ENCODE measurements at places on chromosomes 5 and 9.
A peak's percentile ranks its signal among the peaks of the same experiment; 100 is the strongest.

GRCh38 chr5:142006363-142007236 is 6.2 kb downstream of the GNPDA1 start:
- DNase-seq, result peak; percentile 61

- no peak for DNase-seq
Measured at GRCh38 chr5:23655674-23656073, 148.3 kb downstream of the PRDM9 start.

DNA sequence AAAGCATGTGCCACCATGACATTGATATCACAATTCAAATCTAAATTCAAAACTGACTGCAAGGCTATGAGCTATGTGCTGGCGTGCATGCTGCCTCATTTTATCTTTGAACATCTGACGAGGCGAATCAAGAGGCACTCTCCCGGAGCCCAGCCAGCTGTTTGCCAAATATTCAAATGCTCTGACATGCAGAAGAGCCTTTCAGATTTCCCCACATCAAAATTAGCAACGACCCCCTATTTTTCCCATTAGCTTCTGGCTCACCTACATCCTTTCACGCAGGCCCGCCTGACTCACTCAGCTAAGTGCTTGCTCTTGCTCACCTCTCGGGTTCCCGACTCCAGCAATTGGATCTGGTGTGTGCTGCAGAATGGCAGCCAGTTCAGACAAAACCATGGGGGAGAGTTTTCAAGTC is 159.0 kb downstream of the NR2F1-AS1 start:
- no peak for DNase-seq

DNA sequence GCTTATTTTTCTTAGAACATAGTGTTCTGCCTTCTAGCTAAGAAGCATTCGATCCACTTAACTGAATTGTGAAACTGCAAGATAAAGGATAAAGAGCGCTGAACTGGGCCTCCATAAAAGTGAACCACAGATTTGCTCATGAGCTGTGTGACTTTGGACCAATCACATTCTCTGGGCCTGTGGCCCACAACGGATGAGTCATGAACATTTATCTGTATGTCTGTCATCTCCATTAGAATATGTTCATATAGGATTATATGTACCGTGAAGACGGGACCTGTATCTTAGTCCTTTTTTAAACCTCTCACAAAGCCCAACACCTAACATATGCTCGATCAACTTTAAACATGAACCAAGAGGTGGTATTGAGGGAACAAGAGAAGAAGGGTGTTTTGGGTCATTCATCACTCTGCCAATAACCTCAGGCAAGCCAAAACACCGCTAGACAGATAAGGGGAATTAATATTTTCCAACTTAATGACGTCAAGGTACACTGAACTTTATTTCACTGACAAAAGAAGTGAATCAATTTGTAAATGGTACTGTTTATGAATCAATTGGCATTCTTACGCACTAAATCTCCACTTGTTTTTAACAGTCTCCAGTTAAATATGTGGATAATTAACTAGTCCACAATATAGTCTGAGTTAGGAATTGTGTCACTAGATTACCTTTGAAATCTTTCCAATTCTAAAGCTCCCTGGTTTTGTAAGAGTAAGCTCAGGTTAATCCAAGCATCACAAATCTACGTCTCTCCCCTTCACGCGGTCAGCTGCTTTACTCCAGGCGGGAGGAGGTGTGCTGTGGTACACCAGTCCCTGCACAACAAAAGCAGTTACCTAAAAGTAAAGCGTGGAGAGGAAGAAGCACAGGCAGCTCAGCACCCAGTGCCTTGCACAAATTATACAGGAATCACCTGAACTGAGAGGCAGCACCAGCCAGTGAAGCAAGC is 1.6 kb downstream of the TMEM245 start:
- DNase-seq, result peak; percentile 18

GRCh38 chr5:67476531-67476930 is 279.9 kb upstream of the CD180 start:
- no peak for DNase-seq

- DNase-seq, result no peak
Measured at GRCh38 chr9:72597181-72597517, 75.7 kb downstream of the TMC1 start.

DNA sequence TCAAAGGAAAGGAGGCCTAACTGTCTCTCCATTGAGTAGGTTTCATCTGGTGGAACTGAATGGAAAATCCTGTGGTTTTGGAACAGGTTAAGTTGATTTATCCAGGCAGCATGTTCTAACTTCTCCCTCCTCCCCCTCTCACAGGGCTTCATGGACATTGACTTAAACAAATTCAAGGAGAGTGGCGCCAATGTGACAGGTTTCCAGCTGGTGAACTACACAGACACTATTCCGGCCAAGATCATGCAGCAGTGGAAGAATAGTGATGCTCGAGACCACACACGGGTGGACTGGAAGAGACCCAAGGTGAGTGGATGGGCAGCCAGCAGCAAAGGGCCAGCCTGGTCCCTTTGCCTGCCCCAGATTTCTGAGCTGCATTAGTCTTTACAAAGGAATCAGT is 183.9 kb downstream of the GRIA1 start:
- no peak for DNase-seq

DNA sequence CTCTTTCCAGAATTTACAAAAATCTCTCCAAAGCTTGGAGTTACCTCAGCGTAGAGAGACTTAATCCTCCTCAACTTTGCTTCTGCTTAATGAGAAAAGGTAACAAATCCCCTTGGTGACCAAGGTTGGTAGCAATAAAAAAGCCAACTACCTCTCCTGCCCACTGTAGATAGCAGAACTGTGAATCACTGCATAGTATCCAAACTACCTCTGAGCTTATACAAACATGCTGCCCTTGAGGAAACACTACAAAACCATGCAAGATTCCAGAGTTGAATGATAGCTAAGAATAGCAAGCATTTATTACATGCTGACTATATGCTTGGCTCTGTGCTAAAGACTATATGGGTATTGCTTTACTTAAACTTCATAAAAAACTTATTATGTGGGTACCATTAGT is 2.8 kb upstream of the ADAMTS12 start:
- DNase-seq, result no peak
